ENCODE measurements at places on chromosomes 7 and 10.

DNA sequence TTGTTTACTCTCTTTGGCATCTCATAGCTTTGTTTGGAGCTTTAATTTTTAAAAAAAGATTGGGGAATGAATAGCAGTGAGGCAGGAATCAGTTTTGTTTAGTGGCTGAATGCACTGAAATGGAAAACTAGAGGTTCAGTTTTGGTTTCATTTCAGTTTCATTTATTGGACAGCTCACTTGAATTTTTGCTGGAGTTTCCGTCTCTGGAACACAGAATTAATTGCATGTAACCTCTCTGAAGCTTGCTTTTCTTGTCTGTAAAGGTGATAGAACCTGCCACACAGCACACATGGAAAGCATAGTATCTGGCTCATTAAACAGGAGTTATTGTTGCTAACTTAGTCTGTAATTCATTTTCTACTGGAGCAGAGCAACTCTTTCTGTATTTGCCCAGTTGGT lies 7.1 kb downstream of the GRM8 start:
- no peak for DNase-seq

DNA sequence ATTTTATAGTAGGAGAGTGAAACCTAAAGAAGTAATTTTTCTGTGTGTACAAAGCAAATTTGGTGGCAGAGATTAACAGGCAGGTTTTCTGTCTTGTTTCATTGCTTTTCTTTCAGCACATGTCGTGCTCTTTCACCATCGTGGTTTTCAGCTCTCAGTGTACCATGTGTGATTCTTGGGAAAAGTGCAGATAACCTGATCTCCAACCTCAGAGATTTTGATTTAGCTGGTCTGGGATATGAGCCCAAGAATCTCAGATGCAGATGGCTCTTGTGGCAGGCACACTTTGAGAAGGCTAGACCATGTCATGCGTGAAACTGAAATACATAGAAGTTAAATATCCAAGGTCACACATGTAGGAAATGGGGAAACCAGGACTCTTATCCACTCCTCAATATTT lies 317.4 kb downstream of the EXOC4 start:
- no peak for DNase-seq

- no peak for DNase-seq
These were observed 396.2 kb downstream of the LRMDA start for GRCh38 chr10:75827587-75828021.

DNA sequence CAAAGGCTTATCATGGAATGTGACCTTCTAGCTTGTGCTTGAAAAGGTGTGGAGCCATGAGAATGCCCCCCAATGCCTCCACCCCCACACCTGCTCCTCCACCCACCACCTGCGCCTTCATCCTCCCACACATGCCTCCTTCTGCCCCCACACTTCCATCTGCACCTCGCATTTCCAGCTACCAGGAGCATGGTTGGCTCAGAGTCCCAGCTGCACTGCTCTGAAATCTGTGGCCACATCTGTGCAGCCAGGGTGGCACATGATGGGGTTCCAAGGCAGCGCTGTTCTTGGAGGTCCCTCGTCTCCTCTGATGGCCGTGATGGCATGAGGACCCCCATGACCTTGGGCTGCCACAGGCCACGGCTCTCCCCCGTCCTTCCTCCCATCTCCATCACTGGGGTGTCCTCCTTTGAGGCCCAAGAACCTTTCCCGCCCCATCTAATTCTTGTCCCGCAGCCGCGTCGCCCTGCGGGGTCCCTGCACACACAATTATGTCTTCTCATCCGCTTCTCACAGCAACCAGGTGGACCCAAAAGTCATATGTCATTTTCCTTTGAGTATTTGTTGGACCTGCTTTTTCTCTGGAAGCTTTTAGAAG lies 40.6 kb upstream of the CNPY1 start:
- no peak for DNase-seq

DNA sequence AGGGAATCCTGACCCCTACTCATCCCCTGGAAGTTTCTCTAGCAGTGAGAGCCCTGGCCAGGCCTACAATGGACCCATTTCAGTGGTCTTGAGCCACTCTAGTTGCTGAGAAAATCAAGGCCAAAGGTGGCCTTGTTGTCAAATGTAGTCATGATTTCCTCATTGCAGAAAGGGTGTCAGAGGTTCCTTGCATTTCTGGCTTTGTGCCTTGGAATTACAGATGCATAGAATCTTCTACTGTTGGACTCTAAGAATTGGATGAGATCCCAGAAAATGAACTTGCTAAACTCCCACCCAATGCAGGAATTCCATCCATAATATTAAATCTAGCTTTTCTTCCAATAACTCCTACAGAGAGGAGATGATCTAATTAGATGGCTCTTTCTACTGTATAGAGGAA lies 12.2 kb downstream of the CPA2 start:
- peak; percentile 88 for DNase-seq
